Large intestine (tissue), 12 donors: ENCODE measurements at places on chromosomes 5 and 9.
A peak's percentile ranks its signal among the peaks of the same experiment; 100 is the strongest.

DNA sequence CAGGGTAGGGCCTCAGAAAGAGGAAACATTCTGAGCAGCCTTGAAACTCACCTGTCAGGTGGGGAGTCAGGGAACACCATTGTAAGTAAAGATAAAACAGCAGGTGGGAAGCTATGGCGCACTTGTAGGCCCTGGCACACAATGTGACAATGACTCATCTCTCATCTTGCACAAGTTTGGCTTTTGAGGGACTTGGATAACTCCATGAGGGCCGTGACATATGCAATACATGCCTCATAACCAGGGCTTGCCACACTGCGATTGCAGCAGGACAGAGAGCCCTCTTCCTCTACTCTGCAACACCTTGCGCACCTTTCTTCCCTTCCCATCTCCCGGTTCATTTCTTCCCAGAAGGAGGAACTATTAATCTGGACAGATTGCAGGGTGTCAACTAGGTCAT lies 144.9 kb downstream of the CEP120 start:
- DNase-seq: no peak

DNA sequence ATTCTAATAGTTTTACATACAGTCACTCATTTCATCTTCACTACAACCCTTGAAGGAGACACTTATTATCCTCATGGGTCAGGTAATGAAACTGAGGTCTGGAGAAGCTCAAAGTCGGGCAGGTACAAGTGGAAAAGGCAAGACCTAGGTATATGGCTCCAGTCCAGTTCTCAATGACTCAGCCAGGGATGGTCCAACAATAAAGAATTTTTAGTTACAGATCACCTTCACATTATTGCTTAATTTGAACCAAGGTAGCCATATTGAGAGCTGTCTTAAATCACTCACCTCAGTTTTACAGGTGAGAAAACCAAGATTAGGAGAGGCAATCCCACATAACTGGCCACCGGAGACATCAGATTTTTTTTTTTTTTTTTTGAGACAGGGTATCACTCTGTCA lies 55.4 kb downstream of the PTPN3 start:
- DNase-seq: no peak

- no peak for DNase-seq
Observed at GRCh38 chr5:33675958-33676464, 215.8 kb downstream of the ADAMTS12 start.

DNA sequence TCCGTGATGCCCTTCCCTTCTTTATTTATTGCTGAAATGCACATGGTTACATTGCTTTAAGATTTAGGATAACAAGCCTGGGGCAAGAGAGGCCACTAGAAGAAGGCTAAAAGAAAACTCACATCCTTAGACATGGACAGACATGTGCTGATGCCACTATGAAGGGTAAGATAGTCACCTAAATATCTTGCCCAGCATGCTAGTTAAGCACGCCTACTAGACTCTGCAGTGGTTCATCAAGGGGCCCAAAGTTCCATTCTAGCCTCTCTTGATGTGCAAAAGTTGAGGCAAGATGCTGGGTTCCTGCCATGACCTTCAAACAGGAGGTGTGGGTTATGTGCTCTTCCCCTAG lies 49.3 kb downstream of the GRAMD2B start:
- no peak for DNase-seq

DNA sequence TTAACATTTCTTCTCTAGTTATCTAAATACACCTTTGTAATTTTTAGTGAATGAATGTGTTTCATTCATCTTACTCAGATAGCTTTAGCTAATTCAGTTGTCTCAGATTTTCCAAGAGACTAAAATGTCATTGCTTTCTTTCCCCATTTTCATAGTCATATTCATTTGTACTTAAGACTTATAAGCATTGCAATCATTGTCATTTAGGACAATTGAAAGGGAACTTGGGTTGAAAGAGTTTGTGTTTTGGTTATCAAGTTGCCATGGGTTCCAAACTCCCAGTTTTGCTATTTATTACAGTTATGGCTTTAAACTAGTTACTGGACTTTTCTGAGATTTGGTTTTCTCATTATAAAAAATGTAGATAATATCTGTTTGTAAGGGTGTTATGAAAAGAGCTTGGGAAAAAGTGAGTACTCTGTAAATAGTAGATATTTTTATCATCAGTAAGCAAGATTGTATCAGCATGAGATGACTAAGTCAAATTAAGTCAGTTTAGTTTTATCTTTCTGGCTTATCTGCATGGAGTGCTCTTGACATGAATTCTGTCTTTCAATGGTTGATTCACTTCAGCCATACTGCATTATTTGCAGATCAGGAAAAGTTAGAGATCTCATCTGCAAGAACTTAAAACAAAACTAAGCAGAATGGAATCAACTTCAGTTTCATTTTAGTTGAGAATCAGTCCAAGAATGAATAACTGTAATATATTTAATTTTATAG lies 107.5 kb downstream of the PBX3 start:
- no peak for DNase-seq

DNA sequence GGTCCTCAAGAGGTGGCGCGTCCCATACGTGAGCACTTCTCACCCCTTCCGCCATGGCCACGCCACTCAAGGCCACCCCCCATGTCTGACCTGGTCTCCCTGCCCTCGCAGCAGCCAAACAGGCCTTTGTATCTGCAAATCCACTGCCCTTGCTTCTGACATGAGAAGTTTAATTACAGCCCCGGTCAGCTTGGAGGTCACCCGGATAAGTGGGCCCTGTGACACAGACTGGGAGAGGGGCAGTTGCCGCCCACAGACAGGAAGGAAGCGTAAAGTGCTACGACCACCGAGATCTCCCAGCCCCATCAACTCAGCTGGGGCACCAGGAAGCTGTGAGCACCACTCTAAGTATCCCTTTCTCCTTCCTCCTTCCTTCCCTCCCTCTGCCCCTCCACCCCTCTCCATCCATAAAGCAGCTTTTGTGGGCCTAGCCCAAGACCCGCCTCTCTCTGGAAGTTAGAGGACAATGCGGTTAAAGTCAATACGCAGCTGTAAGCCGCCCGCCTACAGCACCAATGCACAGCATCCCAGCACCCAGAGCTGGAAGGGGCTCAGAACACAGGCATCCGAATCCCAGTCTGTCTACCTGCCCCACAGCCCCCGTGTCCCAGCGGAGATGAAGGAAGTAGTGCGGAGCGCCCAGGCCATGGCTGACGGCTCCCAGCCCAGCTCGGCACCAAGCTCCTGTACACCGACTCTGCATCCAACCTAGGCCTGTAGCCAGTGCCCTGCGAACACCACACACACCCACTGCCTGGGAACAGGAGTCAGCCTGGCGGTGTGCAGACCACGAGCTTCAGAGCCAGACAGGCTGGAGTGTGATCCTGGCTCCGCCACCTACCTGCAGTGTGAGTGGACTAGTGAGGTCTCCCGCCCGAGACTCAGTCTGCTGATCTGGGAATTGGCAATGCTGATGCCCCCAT lies 44.8 kb upstream of the RNF130 start:
- DNase-seq: no peak

- DNase-seq: no peak
Observed at GRCh38 chr9:64128572-64128971, 1156.4 kb downstream of the FOXD4L5 start.

GRCh38 chr9:128282500-128282899 lies 6.4 kb downstream of the SWI5 start:
- DNase-seq: no peak

- DNase-seq: peak; percentile 77
Observed at GRCh38 chr9:96087669-96088299, 212.3 kb downstream of the ERCC6L2 start.

GRCh38 chr9:79667817-79668436 lies 96.2 kb downstream of the TLE4 start:
- DNase-seq: no peak

DNA sequence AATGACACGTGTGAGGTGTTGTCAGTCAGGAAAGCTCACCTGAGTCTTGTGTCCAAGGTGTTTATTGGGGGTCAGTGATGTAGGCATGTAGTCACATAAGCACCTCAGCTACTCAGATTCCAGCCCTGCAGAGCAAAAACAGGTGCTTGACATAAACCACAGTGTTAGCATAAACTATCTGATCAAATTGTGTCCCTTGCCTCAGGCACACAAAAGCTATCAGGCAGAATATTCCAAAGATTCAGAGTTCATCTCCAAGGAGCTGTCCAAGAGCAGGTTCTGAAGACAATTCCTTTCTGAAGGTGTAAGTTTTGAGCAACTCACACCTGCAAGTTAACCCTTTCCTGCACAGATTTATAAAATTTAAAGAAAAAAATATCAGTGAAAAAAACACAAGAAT lies 102.2 kb upstream of the ITGA1 start:
- peak; percentile 65 for DNase-seq

- no peak for DNase-seq
Observed at GRCh38 chr9:126208216-126208758, 118.3 kb upstream of the MVB12B start.

- DNase-seq: no peak
Observed at GRCh38 chr9:35253075-35253474, 91.3 kb downstream of the UNC13B start.

DNA sequence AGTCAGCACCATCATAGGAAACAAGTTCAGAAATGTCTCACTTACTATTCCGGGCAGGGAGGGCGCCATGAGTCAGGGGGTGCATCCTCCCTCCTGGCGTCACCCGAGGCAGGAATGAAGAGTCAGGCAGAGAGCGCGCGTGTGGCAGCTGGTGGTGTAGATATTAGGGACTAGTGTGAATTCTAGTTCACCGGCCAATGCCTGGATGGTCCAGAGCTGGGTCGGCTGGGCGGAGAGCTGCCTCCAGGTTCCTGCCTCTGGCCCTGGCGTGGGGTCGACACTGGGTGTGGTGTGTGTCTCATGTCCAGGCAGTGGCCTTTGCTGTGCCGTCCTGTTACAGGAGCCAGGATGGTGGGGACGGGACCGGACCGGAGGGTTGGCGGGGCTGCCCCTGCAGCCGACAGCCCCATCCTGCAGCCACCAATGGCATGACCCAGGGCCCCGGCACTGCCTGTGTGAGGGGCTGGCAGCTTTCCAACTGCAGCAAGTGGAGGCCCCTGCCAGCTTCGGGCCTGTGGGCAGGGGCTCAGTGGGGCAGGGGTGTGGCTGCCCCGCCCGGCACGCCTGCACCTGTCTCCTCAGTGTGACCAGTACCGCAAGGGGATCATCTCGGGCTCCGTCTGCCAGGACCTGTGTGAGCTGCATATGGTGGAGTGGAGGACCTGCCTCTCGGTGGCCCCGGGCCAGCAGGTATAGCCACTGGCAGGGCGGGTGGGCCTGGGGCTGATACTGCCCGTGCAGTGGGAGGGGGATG lies 9.1 kb downstream of the DIPK1B start:
- DNase-seq: peak; percentile 34

DNA sequence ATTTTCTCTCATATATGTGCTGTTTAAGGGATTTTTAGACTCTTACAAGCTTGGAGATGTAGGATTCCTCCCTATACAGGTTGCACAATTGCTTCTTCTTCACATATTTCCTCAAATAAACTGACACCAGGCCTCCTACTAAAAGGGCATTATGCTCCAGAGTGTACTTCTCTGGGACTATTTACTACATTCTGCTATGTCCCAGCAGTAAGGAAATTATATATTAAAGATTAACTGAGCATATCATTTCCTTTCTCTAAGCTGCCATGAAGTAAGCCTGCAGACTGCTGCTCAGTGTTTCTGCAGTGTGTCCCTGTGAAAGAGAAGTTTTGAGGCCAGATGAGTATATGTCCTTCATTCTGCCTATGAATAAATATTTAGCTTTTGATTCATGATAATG lies 356.9 kb upstream of the NUDT12 start:
- DNase-seq: no peak

GRCh38 chr5:35202319-35203111 lies 27.8 kb downstream of the PRLR start:
- peak; percentile 83 for DNase-seq

DNA sequence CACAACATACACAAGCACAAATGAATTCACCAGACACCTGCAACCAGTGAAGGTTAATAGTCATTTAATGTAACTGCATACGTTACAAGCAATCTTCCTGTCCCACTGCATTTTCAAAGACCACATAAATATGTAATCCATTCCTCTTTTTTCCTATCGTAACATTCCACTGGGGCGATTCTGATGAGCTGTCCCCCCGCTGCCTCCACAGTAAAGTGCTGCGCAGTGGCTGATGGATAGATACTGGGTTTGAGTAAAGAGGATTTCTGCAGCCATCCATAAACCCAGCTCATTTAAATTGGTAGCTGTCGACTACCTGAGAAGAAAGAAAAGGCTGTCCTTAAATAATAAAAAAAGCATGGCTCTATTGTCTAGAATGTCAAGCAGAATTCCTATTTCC lies 181.1 kb downstream of the SPOCK1 start:
- DNase-seq: no peak

DNA sequence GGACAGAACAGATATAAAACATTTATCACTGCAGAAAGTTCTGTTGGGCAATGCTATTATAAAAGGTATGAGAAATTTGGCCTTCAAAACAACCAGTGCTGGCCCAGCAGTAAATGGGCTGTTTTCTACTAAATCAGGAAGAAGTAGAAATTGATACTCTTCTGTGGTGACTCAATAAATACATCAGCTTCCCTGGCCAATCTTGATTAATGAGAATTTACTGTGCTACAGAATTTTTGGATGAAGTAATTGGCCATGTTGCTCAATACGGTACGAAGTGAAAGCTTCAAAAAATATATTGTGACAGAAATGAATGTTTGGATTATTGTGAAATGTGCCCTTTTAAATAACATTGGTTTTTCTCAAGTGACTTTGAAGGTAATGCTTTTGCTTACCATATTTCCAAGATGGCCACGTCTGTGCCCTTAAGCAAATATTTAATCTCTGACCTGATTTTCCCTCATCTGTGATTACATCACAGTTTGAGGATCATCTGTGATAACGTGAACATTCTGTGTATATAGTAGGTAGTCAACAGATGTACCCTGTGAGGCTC lies 4.2 kb downstream of the DNAJA1 start:
- DNase-seq: no peak

GRCh38 chr5:59161221-59162105 lies 578.6 kb downstream of the RAB3C start:
- peak; percentile 35 for DNase-seq

GRCh38 chr5:141084487-141084989 lies 9.9 kb upstream of the PCDHB2 start:
- peak; percentile 14 for DNase-seq

GRCh38 chr5:173962436-173962972 lies 26.5 kb upstream of the C5orf47 start:
- no peak for DNase-seq

DNA sequence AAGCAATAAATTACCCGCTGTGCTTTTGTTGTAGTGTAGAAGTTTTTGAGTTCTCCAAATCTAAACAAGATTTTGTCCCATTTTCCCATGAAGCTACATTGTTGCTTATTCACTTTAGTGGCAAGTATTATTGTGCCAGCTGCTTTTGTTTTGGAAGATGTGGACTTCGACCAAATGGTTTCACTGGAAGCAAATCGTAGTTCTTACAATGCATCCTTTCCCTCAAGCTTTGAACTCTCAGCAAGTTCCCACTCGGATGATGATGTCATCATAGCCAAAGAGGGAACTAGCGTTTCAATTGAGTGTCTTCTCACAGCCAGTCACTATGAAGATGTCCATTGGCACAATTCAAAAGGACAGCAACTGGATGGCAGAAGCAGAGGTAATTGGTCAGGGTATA lies 10.9 kb downstream of the MFAP3 start:
- no peak for DNase-seq
